Fibroblast of lung (primary cell): ENCODE measurements at places on chromosomes 12 and 14.

GRCh38 chr12:63917864-63918799 lies 73.6 kb downstream of the SRGAP1 start:
- H3K36me3 ChIP-seq: no peaks in the 10 kb centered on the region
- peak overlapping the region; percentile 27 for H3K4me3 ChIP-seq
- peak overlapping the region; percentile 89 for H3K27ac ChIP-seq
- no peaks in the 10 kb centered on the region for H3K27me3 ChIP-seq
- peaks cover 32% of the 10 kb centered on the region for H3K4me1 ChIP-seq

- no peaks in the 10 kb centered on the region for H3K27me3 ChIP-seq
- H3K4me1 ChIP-seq: peaks cover 3% of the 10 kb centered on the region
- no peak overlapping the region for H3K4me3 ChIP-seq
Measured at GRCh38 chr14:55518391-55518790, 61.6 kb upstream of the KTN1 start.

DNA sequence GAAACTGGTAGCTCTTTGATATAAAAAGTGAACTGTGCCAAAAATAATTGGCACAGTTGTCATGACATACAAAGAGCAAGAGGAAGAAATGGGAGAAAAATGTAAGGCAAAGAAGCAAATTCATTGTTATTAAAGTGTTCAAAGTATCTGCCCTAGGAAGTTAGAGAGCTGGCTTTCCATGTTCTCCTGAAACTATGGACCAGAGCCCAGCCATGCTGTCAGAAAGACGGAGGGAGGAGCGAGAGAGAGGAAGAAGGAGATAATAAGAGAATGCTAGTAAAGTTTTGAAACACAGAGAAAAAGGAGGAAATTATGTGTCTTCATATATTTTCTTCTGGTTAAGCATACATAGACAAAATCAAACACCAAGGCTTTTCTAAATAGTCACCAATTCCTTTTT lies 78.1 kb upstream of the PELI2 start:
- H3K4me3 ChIP-seq: no peak overlapping the region
- no peaks in the 10 kb centered on the region for H3K36me3 ChIP-seq
- no peaks in the 10 kb centered on the region for H3K4me1 ChIP-seq

GRCh38 chr14:104808456-104808855 lies 7.6 kb downstream of the ZBTB42 start:
- H3K27me3 ChIP-seq: no peaks in the 10 kb centered on the region
- H3K36me3 ChIP-seq: no peaks in the 10 kb centered on the region
- no peak for DNase-seq

DNA sequence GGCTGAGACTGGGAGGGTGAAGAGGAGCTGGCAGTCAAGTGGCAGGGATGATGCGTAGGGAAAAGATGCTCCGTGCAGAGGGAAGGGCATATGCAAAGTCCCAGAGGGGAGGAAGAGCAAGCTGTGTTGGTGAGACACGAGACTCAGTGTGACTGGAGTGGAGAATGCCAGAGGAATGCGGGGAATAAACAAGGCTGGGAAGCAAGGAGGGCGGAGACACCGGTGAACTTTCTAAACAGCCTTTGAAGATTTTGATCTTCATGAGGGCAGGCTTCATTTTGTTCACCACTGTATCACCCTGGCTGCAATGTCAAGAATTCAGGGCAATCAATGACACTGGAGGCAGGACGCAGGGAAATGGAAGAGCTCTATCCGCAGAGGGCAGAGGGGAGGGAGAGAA lies 535.8 kb downstream of the FUT8 start:
- no peak for DNase-seq
- H3K27me3 ChIP-seq: no peaks in the 10 kb centered on the region
- no peak overlapping the region for H3K27ac ChIP-seq
- no peak overlapping the region for H3K4me3 ChIP-seq
